Hematopoietic multipotent progenitor cell treated with erythropoietin and hydrocortisone succinate and interleukin-3 and kit ligand, for 6 days (in vitro differentiated cells): ENCODE measurements at places on chromosomes 4 and X.

GRCh38 chrX:154298312-154298711, 2.7 kb downstream of the TKTL1 start:
- DNase-seq: no peak

DNA sequence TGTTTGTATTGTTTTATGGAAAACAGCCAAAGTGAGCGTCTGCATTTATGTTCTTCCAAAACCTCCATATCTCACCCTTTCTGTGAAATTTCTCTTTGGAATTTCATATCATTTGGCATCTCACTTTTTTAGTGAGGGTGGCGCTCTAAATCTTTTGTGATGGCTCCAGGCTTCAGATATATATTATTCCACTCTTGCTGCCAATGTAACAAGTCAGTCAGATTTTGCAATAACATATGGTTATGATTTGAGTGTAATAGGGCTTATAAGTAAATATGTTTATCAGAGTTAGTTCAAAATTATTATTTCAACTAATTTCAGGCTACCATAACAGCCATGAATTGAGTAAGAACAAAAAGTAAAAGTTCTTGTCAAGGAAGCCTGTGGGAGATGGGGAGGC, 314.7 kb downstream of the PDGFC start:
- no peak for DNase-seq

- DNase-seq: no peak
Measured at GRCh38 chr4:10878861-10879260, 194.3 kb upstream of the CLNK start.

GRCh38 chr4:41221850-41222645, 7.7 kb upstream of the APBB2 start:
- DNase-seq: no peak

- no peak for DNase-seq
Measured at GRCh38 chr4:183469285-183469684, 24.8 kb downstream of the CDKN2AIP start.

GRCh38 chr4:81724925-81725329, 253.2 kb upstream of the RASGEF1B start:
- peak; percentile 68 for DNase-seq

DNA sequence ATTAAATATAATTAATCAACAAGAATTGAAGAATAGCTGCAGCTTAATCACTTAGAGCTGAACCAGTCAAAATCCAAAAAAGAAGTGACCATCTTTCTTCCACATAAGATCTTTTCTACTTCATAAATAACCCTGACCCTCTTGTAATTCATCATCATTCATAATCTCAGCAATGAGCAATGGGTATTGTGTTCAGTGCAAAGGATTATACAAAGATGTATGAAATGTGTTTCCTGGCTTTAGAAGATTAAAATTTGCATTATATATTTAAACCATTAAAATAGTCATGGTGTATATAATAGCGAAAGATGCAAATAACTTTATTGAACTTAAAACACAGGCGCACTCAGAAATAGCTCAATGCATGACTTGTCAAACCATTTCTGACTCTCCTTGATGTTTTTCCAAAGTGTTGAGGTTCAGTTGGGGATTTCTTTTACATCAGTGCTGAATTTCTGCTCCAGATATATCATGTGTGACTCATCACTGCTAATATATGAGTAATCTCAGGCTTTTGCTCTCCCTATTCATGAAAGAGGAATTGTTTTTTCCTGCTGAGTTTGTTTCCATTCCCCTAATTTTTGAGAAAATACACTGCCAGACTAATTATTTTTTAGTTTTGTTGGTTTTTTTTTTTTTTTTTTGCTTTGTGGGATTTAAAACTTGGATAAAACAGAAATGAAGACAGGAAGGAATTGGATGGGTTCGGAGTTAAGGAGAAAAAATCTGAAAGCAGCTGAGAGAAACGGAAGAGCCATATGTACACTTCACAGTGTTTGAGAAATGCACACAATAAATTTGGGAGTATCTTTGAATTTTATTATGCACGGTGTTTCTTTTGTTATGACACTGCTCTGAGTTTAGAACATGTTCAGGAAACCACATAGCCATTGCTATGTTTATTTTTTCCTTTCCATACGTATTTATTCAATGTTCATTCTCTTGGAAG, 290.1 kb upstream of the PCDH7 start:
- no peak for DNase-seq
